Neural crest cell (in vitro differentiated cells): ENCODE measurements at places on chromosomes 6 and 20.

- no peak for DNase-seq
- H3K27me3 ChIP-seq = peaks cover 9% of the 10 kb centered on the region
These were observed 58.1 kb downstream of the NUS1 start for GRCh38 chr6:117733341-117733740.

GRCh38 chr20:10297684-10298240, 79.1 kb downstream of the SNAP25 start:
- H3K4me1 ChIP-seq = peaks cover 15% of the 10 kb centered on the region
- no peak for DNase-seq
- H3K27ac ChIP-seq = no peak overlapping the region
- peaks cover 5% of the 10 kb centered on the region for H3K36me3 ChIP-seq
- no peak overlapping the region for H3K4me3 ChIP-seq
- H3K27me3 ChIP-seq = no peaks in the 10 kb centered on the region

DNA sequence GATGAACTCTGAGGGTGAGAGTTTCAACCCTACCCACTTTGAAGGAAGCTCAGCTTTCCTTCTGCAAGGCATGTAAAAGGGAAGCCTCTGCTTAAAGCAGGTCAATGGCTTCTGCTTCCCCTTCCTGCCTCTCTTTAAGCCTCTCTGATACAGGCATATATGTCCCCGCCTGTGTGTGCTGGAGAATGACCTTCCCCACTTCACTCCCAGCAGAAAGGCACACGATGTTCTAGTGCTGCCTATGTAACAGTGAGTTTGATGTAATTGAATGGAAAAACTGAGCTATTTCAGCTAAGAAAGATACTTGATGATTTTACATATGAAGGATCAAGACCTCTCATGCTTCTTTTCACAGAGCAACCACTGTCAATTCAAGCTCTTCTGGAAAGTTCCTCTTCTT, 632.2 kb downstream of the HACE1 start:
- no peaks in the 10 kb centered on the region for H3K4me1 ChIP-seq
- H3K36me3 ChIP-seq = no peaks in the 10 kb centered on the region
- no peak for DNase-seq
- H3K27me3 ChIP-seq = no peaks in the 10 kb centered on the region
- H3K27ac ChIP-seq = no peak overlapping the region

DNA sequence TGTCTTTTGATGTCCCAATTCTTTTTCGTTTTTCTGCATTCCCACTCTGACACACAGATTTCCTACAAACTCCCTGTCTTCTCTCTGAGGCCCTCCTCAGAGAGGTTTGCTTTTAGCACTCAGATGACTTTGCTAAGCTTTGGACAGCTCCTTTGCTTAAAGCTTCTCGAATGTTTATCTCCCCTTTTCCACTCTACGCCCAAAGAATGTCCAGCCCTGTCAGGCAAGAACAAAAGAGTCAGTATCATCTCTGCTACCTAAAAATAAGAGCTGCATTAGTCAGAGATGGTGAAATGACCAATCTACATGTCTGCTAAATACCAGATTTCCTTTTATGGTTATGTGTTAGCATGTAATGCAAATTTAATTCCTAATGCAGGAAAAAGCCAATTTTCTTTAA, 56.8 kb downstream of the PREP start:
- H3K4me1 ChIP-seq = peaks cover 14% of the 10 kb centered on the region
- no peak overlapping the region for H3K4me3 ChIP-seq
- H3K27ac ChIP-seq = peak overlapping the region; percentile 3
- H3K27me3 ChIP-seq = no peaks in the 10 kb centered on the region
- peaks cover 38% of the 10 kb centered on the region for H3K36me3 ChIP-seq

DNA sequence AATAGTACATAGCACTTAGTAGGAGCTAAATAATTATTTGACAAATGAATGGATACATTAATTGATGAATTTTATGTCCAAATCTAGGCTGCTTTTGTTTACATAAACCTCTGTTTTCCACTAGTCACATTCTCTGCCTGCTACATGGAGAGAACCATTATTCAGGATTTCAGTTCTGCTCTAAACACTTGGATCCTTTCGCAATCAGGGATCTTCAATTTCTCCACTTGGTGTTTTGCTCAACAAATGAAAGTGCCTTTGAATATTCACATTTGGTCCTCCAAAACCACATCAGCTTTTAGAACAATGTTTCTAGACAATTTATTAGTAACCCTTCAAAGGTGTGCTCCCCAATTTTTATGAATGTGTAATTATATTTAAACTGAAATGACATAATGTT, 30.6 kb upstream of the HLA-DQB1 start:
- no peak overlapping the region for H3K27ac ChIP-seq
- peaks cover 80% of the 10 kb centered on the region for H3K27me3 ChIP-seq
- no peaks in the 10 kb centered on the region for H3K4me1 ChIP-seq
- no peak for DNase-seq
- no peaks in the 10 kb centered on the region for H3K36me3 ChIP-seq

DNA sequence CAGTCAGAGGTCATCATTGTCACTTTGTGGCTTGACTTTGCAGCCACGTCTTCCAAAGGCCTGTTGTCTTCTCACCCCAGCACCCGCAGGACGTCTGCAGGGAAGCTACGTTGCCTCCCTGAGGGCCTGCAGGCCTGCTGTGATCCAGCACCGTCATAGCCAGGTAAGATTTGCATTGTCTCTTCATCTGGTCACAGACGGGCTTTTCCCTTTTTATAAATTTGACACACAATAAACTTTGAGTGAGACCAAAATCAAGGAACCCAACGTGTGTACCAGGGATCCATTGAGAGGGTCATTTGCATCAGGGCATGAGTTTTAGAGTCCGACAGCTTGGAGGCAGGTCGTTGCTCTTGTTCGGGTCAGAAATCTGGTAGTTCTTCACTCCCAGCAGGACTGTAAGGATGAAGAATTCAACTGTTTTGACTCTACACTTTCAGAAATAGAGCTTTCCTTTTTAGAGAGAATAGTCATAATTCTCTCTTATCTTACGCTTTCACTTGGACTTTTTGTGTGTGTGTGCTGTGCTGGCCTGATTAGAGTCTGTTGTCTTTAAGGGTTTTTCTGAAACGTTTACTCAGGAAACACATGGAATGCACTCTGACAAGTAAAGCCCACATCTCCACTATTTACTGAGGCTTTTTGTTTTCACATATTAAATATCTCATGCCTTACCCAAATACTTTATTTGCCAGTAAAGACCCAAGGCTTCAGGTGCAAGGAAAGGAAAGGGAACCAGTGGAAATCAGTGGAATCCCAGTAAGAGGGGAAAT, 177.2 kb upstream of the TAB2 start:
- no peak overlapping the region for H3K4me3 ChIP-seq
- H3K27me3 ChIP-seq = no peaks in the 10 kb centered on the region
- peaks cover 6% of the 10 kb centered on the region for H3K4me1 ChIP-seq
- no peak overlapping the region for H3K27ac ChIP-seq
- no peak for DNase-seq

GRCh38 chr6:131225127-131225526, 89.9 kb downstream of the AKAP7 start:
- H3K27ac ChIP-seq = no peak overlapping the region
- H3K27me3 ChIP-seq = no peaks in the 10 kb centered on the region
- H3K4me3 ChIP-seq = no peak overlapping the region

- DNase-seq = no peak
- no peak overlapping the region for H3K4me3 ChIP-seq
- H3K4me1 ChIP-seq = peaks cover 9% of the 10 kb centered on the region
- no peaks in the 10 kb centered on the region for H3K27me3 ChIP-seq
These were observed 8.7 kb downstream of the TRIM38 start for GRCh38 chr6:25971187-25971821.

DNA sequence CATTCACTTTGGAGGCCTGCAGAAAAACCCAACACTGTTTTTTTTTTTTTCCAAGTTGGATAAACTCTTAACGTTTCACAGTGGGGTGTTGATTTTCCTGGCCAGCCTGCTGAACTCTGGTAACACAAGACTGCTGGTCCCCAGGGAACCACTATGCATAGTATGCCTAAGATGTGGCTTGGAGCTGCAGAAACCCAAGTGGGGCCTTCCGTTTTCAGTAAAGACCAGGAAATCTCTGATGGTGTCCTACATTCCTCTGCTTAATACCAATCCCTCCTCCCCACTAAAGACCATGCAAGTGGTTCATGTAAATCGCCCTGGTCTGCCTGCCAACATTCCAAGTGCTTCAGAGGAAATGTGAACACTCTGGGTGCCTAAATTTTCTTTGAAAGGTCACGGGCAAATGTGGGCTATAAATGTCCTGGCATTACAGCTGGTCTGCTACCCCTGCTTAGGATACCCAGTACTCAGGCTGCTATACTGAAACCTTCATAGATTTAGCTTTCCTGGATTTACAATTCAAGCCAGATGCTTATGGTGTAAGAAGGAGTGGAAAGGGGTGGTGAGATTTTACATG, 615.4 kb downstream of the MAFB start:
- no peaks in the 10 kb centered on the region for H3K27me3 ChIP-seq
- H3K4me3 ChIP-seq = no peak overlapping the region
- no peak overlapping the region for H3K27ac ChIP-seq
- H3K36me3 ChIP-seq = no peaks in the 10 kb centered on the region
- DNase-seq = no peak

DNA sequence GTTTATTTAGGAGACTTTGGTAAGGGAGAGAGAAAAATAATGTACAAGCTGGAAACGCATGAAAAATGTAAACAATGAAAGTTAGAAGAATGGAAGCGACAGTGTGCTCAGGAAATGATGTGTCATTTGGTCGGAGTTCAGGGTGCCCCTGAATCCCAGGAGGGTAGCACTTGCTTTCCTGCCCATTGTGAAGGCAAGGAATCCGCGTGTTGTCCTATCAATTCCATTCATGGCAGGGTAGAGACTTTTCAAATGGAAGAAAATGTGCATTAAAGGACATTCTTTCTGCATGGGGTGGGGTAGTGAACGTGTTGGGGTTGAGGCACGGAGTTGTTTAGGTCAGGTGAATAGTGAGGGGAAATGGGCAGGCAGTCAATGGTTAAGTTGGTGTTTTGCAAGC, 33.7 kb downstream of the GCNT2 start:
- H3K36me3 ChIP-seq = no peaks in the 10 kb centered on the region
- H3K4me3 ChIP-seq = peak overlapping the region; percentile 56
- DNase-seq = no peak
- H3K4me1 ChIP-seq = peaks cover 50% of the 10 kb centered on the region
- H3K27me3 ChIP-seq = peaks cover 6% of the 10 kb centered on the region
- no peak overlapping the region for H3K27ac ChIP-seq

DNA sequence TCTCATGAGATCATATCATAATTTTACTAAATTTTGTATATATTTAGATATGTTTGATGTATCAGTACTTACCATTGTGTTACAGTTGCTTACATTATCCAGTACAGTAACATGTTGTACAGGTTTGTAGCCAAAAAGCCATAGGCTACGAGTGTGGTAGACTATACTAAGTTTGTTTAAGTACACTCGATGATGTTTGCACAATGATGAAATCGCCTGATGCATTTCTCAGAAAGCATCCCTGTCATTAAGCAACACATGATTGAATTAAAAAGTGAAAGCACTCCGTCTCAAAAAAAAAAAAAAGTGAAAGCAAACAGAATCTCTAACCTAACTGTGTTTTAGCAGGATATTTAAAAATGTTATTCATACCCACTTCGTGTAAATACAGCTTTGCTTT, 104.9 kb upstream of the TFAP2D start:
- H3K36me3 ChIP-seq = no peaks in the 10 kb centered on the region
- no peak for DNase-seq
- no peak overlapping the region for H3K4me3 ChIP-seq
- peaks cover 5% of the 10 kb centered on the region for H3K27me3 ChIP-seq
- H3K4me1 ChIP-seq = no peaks in the 10 kb centered on the region
- H3K27ac ChIP-seq = no peak overlapping the region
